ENCODE measurements at places on chromosomes 12 and 14.

DNA sequence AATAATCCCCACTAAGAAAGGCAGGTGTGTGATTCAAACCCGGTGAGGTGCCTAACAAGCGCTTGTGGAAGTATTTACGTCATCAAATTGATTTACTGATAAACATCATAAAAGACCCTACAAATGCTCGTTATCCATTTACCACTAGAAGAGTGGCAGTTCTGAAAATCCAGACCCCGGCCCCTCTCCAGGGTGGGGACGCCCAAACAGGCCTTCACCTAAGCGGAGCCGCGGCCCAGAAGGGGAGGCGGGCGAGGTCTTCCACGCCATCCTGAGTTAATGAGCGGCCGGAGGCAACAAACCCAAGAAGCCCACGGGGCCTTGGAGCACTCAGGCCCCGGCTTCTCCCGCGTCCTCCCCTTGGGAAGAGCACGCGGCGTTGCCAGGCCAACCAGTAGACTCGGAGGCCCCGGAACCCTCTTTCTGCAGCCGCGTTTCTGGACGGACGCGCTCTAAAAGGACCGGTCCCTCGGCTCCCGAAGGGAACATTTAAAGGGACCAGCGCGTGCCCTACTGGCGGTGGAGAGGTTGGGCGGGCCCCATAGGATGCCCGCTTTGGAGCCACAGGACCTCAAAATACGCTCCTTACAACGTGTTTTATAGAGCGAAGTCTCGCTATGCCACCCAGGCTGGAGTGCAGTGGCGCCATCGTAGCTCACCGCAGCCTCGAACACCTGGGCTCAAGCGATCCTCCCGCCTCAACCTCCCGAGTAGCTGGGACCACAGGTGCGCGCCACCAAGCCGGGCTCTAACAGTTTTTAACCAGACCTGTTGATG lies 3.5 kb downstream of the PTPN21 start:
- DNase-seq = peak; percentile 77

DNA sequence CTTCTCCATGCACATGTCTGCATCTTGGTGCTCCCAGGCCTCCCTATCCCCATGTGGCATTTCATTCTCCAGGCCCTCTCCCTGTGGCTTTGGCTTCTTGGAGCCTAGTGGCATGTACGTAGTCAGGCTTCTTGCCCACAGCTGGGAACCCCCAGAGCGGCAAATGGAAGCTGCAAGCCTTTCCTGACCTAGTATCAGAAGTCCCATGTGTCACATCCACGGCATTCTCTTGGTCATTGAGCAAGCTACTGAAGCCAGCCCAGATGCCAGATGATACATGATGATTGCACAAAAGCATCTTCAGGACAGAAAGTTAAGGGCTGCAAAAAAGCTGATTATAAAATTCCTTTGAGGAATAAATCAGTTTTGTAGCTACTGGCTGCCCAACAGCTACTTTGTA lies 154.9 kb downstream of the PELI2 start:
- no peak for DNase-seq

GRCh38 chr12:127025545-127025944 lies 1241.4 kb upstream of the TMEM132C start:
- no peak for DNase-seq

GRCh38 chr12:110561471-110562201 lies 21.5 kb downstream of the PPTC7 start:
- no peak for DNase-seq

- no peak for DNase-seq
Observed at GRCh38 chr12:65430006-65430405, 151.5 kb downstream of the MSRB3 start.

GRCh38 chr14:24818058-24818822 lies 184.2 kb upstream of the GZMB start:
- no peak for DNase-seq

- no peak for DNase-seq
Observed at GRCh38 chr12:114760151-114760877, 76.3 kb upstream of the TBX3 start.

DNA sequence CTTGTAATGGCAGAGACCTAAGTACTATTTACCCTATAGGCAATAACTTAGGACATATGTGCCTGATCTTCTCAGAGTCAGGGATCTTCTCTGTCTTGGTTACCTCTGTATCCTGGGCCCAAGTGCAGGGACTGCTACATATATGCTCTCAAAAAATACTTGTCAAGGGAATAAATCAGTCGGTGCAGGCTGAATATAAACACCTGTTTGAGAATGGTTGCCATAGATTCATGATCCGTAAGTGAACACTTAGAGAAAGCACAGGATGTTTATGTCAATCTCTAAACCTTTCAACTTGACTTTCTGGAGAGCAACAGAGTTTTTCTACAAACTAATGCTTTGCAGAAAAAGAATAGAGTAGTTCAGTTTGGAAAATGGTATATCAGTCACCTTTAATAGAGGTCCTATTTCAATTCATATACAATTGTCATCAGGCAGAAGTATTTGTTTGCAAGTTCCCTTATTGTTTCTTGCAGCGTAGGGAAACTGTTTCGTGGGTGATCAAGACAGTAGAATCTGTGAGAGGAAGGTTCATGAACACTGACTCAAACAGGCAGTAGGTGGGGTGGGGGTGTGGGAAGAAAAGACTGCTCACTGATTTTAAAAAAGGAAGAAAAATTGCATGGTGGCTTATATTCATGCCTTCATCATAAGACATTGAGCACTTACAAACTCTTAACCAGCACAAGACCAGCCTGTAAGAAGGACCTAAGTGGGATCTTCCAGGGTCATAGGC lies 6.0 kb upstream of the UBE2N start:
- DNase-seq = no peak

DNA sequence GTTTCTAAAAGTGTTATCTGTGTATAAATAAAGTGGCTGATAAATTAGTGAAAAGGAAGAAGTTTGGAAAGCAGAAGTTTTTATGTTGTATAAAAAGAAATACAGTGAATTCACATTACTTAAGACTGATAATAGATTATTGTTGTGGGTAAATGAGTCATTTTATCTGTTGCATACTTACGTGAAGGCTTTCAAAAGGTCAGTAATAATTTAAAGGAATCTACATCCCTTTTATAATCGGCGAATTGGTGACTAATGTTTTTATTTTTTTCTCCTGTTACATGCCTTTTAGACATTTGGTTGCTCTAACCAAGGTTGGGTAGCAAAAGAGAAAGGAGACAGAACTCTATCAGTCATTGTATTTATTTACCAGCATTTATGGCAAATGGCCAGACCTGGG lies 155.9 kb downstream of the SLC41A2 start:
- DNase-seq = no peak

DNA sequence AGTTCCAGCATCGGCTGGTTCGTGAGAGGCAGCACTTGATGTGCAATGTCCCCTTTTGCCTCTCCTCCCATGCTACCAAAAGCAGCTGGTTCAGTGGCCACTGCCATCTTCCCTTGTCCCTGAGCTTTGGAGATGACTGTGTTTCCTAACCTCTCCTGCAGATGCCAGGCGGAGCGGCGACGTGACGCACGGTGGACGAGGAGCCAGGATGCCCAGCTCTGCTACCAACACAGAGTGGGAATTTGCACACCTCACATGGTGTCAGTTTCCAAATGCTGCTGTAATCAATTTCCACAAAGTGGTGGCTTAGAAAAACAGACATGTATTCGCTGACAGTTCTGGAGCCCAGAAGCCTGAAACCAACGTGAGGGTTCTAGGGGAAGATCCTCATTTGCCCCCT lies 42.5 kb upstream of the MAP1LC3B2 start:
- no peak for DNase-seq

GRCh38 chr12:56267443-56268071 lies 815 bp downstream of the COQ10A start:
- DNase-seq = peak; percentile 57

- DNase-seq = no peak
Observed at GRCh38 chr14:59159169-59159568, 29.3 kb upstream of the DAAM1 start.

- DNase-seq = no peak
Observed at GRCh38 chr14:102055181-102055901, 31.5 kb downstream of the HSP90AA1 start.

DNA sequence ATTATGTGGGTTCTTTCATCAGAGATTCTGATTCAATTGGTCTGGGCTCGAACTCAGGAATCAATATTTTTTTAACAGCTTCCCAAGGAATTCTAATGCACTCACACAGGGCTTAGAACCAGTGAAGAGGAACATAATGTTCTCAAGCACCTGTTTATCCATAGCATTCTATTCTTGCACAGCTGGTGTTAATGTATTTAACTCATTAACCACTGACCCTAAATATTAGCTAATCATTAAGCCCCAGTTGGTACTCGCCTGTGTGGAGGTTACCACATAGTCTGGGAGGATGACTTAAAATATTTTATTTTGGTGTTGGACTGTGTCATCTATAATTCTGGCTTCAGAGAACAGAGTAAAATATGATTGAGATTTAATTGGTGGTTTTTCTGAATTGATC lies 45.3 kb downstream of the LRP6 start:
- DNase-seq = peak; percentile 25

DNA sequence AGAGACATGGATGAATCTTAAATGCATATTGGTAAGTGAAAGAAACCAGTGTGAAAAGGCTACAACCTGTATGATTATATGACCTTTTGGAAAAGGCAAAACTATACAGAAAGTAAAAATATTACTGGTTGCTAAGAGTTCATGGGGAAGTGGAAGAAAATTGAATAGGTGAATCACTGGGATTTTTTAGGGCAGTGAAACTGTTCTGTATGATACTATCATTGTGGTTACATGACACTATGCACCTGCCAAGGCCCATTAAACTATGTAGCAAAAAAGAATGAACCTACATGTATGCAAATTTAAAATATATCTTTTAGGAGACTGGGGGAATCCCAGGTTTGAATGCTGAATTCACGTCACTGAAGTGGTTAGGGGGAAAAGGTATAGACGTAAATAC lies 12.6 kb upstream of the OR8S1 start:
- no peak for DNase-seq

DNA sequence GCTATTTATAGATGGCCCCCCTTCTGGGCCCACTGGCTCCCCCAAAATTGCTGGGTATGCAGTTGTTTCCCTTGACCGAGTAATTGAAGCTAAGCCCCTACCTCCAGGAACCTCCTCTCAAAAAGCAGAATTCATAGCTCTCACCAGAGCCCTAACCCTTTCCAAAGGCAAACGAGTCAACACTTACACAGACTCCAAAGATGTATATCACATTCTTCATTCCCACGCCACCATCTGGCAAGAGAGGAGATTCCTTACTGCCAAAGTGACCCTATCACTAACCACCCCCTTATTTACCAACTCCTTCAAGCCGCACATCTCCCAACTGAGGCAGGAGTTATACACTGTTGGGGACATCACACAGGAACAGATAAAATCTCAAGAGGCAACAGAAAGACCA lies 66.8 kb downstream of the MOK start:
- DNase-seq = no peak

GRCh38 chr14:30445852-30446251 lies 113.1 kb upstream of the G2E3 start:
- DNase-seq = no peak
